ENCODE measurements at places on chromosomes 3 and 15. TPM values are rescaled to one million over a fixed set of nuclear protein-coding genes. Genes with fewer than 3 reads are reported as not detected.

- DNase-seq: no peak
Measured at GRCh38 chr15:86263230-86263629, 183.6 kb downstream of the AGBL1 start.

Gene ERC2
- total RNA-seq: not detected

GRCh38 chr15:94587113-94587512 lies 355.8 kb downstream of the MCTP2 start:
- DNase-seq: no peak

DNA sequence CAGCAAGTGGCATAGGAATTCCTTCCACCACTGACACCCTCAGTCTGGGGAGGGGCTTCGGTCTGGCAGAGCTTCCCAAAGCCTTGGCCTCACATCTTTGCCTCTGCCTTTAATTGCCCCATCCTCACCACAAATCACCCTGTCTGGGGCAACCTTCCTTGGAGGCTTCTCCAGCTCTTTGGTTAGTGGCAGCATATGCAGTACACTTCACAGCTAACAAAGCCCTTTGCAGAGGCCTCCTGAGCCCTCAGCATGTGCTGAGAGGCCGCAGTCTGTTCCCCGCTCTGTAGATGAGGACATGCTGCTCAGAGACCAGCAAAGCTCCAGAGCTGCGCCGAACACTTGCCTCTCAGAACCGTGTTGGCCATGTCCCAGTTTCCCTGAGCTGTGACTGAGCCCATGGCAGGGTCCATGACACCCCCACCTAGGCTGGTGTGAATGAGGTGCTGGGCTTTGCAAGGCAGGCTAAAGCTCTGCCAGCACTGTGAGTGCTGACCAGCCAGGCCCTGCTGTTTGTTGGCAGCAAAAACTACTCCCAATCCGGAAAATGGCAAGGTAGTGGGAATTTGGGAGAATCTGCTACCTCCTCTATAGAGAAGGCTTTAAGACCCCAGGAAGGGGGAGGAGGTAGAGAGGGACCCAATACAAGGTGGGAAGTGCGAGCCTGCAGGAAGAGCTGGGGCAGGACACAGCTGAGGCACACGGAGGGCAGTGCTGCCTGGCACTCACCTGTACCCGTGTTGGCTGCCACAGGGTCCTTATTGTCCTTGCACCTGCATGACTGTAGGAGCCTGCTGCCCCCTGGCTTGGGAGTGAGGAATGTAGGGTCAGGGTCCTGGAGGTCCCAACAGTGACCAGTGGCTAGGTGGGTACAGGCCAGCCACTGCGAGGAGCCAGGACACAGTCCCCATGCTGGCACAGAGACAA lies 8.4 kb upstream of the KLF15 start:
- DNase-seq: no peak

- DNase-seq: no peak
Measured at GRCh38 chr3:82636177-82636576, 874.7 kb upstream of the GBE1 start.

DNA sequence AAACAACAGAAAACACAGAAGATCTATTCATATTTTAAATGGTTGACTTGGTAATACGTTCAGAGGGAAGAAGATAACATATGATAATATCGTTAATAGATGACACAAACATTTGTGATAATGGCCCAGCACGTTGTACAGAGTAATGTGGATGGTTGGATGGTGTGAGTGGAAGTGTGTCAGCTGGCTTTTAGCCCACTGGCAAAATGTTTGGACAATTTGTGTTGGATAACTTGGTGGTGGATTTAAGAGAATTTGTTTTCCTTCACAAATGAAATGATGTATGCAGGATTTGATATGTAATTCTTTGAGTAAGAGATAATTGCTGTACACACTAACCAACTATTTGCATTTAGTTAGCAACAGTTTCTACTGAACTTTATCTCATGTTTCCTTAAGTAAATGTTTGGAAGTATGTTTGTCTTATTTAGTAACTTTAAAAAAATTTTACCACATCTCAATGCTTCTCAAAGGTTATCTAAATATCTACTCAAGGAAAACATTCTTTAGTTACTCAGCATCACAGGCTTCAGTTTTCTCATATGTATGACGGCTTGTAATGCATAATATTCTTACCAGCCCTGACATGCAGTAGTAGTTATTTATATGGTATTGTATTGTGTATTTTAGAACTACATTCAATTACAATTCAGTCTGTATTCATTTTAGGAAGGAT lies 328.5 kb upstream of the GOLIM4 start:
- DNase-seq: no peak

Gene C3orf33
- total RNA-seq: 2.7 TPM

GRCh38 chr3:190306513-190307163 lies 15.6 kb downstream of the CLDN1 start:
- no peak for DNase-seq

Gene DISP2
- under 0.01 TPM for total RNA-seq

GRCh38 chr3:51773529-51774056 lies 5.4 kb downstream of the IQCF6 start:
- DNase-seq: no peak

GRCh38 chr3:59817511-59817910 lies 767.7 kb upstream of the CFAP20DC start:
- DNase-seq: no peak

DNA sequence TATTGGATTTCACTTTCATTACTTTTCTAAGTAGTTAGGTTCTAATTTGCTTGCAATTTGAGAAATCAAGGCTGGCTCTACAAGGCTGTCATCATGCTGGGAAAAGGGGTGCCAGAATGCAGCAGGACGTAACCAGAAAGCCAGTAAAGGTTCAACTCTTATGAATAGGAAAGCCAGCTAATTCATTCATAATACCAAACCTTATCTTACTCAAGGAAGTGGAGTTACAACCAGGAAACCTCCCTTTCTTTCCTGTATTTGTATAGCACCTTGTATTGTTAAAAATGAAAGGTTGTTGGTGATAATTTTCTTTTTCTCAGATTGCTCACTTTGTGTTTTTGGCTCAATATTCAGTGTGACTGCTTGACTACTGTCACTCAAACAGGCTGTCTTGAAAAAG lies 109.4 kb downstream of the FILIP1L start:
- DNase-seq: no peak

Gene DGKG
- total RNA-seq: 16.4 TPM

Gene SAMD7
- not detected for total RNA-seq

DNA sequence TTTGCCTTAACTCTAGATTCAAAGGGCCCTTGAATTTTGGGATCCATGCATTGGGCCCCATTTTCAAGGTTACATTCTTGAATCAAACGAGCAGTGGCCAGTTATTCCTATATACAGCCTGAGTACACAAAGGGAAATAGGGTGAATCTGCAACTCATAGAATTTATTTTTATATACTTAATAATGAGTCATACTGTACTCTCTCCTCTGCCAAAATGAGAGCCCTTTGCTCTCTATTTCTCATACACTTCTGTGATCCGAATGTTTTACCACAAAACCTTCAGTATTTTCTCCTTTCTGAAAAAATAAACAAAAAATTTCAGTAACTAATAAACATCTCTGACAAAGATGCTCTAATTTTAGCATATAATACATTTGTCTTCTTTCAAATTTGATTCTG lies 116.7 kb downstream of the SERPINI1 start:
- DNase-seq: no peak

DNA sequence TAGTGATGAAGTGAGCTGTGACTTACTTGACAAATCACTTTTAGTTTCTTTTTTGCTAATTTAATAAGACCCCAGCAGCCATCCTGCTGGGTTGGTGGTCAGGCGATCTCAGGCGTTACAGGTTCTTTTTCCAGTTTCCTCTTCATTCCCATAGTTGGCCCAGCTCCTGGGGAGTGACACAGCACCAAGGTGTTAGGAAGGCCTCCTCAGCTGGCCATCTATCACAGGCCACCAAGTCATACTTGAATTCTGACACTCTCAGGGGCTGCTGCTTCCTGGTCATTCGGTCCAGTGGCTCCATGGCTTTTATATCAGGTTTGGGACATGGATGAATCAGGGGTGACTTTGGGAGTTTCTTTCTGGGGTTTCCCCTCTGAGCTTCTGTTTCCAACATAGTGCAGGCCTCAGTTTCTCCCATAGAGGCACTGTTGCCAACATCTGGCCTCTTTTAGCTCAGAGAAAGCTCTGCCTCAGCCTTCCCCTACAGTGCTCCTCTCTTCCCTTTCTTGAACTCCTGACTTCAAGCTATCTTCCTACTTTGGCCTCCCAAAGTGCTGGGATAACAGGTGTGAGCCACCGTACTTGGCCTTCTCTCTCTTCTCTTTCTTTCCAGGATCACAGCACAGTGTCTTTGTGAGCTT lies 211.8 kb downstream of the NR2F2 start:
- DNase-seq: no peak

GRCh38 chr3:195821403-195822130 lies 9.8 kb upstream of the MUC4 start:
- no peak for DNase-seq

GRCh38 chr3:147157631-147158030 lies 248.7 kb downstream of the ZIC4 start:
- no peak for DNase-seq

GRCh38 chr15:75693501-75694240 lies 19.0 kb downstream of the CSPG4 start:
- no peak for DNase-seq

Measured in Caki2 (cell line).